ENCODE measurements at places on chromosomes 4 and X. TPM values are rescaled to one million over a fixed set of nuclear protein-coding genes. Genes with fewer than 3 reads are reported as not detected.

Gene CYLC1
- total RNA-seq: not detected

Gene MAGIX
- total RNA-seq: 2.8 TPM

Gene FAM9C
- under 0.01 TPM for total RNA-seq

Gene CYBB
- total RNA-seq: not detected

Gene SCML2
- 4.2 TPM for total RNA-seq
